ENCODE measurements at places on chromosomes 1 and 21.

DNA sequence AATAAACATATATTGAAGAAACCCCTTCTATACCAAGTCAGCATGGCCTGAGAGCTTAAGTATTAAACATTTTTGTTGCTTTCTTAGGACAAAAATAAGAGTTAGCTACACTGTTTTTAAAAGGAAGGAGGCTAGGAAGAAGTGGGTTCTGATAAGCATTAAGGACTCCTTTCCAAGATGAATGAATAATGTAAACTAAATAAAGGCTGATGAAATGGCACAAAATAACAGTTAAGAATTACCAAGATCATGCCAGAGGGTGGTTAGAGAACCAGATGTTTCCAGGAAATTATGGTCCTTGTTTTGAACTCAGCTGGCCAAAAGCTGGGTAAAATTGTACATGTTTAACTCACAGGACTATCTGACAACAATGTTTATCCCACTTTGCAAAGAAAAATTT lies 114.1 kb upstream of the ETS2 start:
- DNase-seq = no peak

GRCh38 chr1:165397944-165398343 lies 41.4 kb upstream of the LMX1A start:
- DNase-seq = no peak

DNA sequence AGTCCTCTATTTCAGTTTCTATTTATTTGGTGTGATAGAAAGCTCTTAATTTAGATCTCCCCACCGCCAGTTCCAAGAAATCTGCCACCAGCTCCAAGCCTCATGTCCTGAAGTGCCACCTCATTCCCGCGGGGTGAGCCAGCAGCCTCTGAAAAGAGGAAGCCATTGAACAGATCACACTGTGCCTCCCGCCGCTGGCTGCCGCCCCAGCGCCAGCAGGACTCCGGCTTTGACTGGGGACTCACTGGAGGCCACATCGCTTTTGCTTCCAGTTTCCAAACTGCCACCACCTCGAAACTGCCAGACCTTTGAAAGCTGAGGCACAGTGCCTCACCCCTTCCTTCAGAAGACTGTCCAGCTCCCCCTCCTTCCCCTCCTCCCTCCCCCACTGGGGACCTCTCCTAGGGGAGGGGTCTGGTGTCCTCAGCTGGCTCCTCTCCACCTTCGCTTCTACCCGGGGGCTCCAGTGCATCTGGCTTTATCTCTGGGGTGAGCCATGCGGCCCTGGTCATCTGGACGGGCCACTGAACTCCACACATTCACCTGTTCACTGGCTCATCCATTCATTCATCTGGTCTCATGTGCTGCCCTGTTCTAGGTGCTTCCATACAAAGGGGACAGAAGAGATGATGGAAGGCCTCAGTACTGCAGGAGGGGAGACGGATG lies 58.9 kb downstream of the VPS26C start:
- DNase-seq = peak; percentile 78

DNA sequence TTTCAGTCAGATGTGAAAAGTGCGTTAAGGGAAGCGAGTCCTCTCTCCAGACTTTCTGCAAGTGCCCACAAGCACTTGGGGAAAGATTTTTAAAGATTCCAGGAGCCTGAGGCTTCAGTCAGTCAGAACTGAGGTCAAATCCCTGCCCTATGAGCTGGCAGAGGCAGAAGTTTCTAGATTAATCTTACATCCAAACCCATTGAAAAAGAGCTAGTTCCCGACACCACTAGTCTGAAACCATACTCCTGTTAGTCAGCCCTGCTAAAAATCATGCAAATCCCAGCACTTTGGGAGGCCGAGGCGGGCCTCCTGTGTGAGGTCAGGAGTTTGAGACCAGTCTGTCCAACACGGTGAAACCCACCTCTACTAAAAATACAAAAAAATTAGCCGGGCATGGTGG lies 21.0 kb downstream of the RSPH1 start:
- no peak for DNase-seq

GRCh38 chr1:188551176-188551575 lies 1722.4 kb downstream of the PLA2G4A start:
- no peak for DNase-seq

DNA sequence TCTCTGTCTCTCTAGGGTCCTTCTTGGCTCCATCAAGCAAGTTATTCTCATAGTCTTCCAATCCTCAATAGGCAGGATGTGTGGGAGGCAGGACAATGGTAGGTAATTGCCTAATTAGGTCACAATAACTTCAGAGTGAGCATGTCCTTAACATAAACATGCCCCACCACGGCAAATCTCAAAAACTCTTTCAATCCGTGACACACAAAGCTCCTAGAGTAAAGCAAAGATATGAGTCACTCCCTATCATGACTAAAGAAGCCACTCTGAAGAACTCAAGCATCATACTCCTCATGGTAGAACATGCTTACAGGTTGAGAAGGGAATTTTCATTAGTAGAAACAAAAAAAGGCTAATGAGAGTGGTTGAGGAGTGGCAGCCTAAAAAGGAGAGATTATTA lies 4.9 kb downstream of the HAO2 start:
- no peak for DNase-seq

- DNase-seq = no peak
Observed at GRCh38 chr1:1245817-1246576, 525 bp downstream of the C1QTNF12 start.

- no peak for DNase-seq
Observed at GRCh38 chr21:23887725-23888306, 1719.5 kb downstream of the MRPL39 start.

DNA sequence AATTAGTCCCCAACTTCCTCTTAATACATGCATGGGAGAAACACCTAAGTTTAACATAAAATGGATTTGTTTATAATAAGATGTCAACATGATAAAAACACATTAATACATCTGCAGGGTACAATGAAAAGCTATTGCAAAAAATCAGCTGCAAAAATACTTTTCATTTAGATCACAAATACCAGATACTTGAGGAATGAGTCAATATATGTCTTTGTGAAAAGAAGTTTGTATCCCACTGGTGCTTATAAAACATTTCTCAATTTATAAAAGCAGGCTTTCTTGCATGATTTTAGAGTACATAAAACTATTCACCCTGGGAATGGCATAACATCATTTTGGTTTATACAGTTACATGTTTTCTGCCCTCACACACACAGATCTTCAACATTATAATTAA lies 18.6 kb upstream of the PRKAA2 start:
- DNase-seq = no peak

GRCh38 chr21:17461582-17461981 lies 51.3 kb upstream of the CXADR start:
- DNase-seq = no peak

DNA sequence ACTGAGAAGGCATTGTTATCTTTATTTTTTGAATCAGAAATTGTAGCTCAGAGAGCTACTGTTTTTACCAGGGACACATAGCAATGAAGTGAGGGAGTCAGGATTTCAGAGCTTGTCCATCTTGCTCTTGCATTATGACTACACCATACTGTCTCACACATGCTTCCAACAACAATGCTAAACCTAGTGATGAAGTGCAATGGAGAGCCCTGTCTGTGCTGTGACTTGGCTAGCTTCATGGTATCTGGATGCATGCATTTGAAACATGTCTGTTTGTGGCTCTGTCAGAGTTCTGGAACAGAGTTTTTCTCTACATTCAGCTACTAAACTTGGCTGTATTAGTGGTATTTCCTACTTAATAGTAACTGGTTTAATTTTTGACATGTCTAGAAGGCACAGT lies 7.0 kb downstream of the PLPPR4 start:
- no peak for DNase-seq

GRCh38 chr1:928825-929661 lies 5.3 kb downstream of the SAMD11 start:
- no peak for DNase-seq
